GM23248 (cell line): ENCODE measurements at places on chromosomes 16 and 17.

GRCh38 chr16:83010776-83011720 lies 384.3 kb downstream of the CDH13 start:
- no peak for DNase-seq

DNA sequence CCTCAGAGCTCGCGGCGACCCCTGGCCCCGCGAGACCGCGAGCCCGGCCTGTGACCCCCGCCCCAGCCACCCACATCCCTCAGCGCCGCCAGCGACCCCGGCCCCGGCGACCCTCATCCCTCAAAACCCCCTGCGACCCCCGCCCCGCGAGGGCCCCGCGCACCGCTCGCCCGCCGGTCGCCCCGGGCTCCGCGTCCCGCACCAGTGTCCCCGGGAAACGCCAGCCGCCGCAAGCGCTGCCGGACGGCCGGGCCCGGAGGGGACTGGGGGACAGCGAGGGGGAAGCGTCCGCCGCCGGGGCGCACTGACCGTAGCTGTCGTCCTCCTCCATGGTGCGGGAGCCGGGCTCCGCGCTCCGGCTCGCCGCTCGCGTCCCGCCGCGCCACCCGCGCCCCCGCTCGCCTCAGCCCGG lies at the start of gene CYTH1:
CYTH1 (minus strand) TSS at position 381 of the 412 bp plus-strand sequence; CDS start at position 331, 50 bp downstream.
- DNase-seq, result no peak

DNA sequence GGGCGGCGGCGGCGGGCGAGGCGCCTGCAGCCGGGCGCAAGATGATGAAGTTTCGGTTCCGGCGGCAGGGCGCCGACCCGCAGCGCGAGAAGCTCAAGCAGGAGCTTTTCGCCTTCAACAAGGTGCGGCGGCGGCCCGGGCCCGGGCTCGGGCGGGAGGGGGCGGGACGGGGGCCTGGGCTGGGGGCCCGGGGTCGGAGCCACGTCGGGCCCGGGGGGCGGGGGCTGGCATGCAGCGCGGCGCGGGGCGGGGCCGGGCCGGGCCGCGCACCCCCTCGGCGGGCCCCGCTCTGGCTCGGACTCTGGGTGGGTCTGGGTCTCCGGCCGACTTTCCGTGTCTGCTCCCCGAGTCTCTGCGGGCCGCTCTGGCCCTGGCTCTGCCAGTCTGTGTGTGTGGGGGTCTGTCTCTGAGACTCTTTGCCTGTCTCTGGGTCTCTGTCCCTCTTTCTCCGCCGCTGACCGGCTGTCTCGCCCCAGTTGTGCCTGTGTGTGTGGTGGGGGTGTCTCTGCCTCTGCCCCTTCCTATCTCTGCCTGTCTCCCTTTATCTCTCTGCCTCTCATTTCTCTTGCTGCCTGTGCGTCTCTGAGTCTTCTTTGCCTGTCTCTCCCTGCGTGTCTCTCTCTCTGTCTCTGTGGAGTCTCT lies 328 bp downstream of the LLGL1 start:
- DNase-seq, result no peak

- DNase-seq, result no peak
Observed at GRCh38 chr17:3641717-3642486, 5.3 kb downstream of the CTNS start.

GRCh38 chr17:82602986-82603710 lies 45.1 kb downstream of the WDR45B start:
- no peak for DNase-seq

- DNase-seq, result peak; percentile 73
Observed at GRCh38 chr17:49703557-49704277, 4.0 kb downstream of the SLC35B1 start.

- peak; percentile 53 for DNase-seq
Observed at GRCh38 chr17:48611681-48612455, 1.1 kb upstream of the HOXB7 start.

GRCh38 chr17:49994085-49995054 lies 654 bp downstream of the DLX3 start:
- peak; percentile 33 for DNase-seq

DNA sequence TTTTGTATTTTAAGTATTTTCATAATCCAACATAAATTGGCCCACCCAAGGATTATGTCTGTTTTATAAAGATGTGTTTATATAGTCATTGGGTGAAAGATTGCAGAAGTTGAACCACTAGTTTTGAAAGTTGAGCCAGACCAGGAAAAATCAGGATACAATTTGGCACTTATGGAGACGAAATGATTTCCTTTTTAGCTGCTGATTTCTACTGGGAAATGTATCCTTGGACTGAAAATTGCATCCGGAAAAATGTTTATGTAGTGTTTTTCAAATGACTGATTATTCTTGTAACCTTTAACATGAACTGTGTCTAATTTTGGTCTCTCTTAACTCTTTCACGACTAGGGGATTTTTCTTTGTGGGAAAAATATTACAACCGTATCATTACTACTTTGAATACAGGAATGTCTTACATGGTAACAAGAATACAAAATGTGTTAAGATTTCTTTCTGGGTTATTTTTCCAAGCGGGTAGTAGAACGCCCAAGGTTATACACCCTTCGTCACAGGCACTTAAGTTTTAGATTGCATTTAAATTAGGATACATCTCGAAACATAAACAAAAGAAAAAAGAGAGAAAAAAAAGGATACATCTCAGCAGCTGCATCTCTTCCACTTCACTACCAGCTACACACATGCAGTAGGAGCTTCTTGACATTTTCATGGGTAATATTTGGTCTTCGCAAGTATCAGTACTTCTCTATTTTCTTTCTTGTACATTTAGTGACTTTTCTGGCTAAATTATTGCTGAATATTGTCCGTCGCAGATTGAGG lies 273.0 kb upstream of the TBX2 start:
- no peak for DNase-seq

DNA sequence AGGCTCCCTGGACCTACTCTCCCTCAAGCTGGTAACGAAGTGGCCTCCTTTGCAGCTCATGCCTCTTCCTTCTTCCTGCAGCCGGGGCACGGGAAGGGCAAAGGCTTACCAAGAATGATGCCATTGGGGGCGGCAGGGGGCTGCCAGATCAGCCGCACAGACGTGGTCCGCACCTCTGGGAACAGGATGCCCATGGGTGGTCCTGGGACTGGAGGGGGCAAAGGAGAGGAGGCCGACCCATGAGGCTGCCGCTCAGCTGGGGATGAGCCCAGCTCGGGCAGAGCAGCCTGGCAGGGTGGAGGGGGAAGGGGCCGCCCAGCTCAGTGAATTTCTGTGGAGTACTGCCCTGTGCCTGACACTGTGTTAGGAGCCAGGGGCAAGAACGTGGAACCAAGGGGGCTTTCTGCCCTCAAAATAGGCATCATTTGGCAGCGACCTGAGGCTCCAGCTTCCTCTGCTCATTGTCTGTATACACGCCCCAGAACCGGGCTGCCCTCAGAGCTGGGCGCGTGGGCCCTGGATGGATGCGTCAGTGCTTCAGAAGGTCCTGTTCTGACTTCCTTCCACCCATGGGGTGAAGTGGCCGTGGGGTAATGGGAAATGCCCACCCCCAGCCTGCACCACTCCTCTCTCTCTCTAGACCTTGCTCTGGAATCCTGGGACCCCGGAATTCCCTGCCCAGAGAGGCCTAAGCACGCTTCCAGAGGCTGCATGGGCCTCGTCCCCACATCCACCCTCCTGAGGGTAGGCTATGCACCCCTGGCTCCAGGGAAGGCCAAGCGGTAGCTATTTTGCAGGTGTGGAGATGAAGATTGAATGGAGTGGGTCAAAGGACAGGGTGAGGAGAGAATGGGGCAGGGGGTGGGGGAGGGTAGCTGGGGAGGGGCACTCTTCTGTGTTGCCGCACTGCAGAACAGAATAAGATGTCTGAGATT lies 79.8 kb upstream of the CDC42EP4 start:
- DNase-seq, result no peak

DNA sequence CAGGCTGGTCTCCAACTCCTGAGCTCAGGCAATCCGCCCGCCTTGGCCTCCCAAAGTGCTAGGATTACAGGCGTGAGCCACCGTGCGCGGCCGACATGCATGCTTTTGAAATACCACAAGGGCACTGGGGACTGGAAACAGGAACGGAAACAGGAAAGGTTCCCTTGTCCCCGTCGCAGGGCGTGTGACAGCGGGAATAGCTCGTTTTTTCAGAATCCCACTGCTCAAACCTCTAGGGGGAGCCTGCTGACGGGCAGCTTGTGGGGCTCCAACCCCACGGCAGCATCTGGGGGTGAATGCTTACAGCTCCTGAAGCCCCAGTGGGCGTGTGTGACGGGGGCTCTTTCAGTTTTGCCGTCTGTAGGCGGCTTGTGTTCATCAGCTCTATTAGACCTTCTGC lies 18.8 kb upstream of the ASGR2 start:
- peak; percentile 24 for DNase-seq

GRCh38 chr17:32267690-32268205 lies 2.1 kb downstream of the RHBDL3 start:
- no peak for DNase-seq

DNA sequence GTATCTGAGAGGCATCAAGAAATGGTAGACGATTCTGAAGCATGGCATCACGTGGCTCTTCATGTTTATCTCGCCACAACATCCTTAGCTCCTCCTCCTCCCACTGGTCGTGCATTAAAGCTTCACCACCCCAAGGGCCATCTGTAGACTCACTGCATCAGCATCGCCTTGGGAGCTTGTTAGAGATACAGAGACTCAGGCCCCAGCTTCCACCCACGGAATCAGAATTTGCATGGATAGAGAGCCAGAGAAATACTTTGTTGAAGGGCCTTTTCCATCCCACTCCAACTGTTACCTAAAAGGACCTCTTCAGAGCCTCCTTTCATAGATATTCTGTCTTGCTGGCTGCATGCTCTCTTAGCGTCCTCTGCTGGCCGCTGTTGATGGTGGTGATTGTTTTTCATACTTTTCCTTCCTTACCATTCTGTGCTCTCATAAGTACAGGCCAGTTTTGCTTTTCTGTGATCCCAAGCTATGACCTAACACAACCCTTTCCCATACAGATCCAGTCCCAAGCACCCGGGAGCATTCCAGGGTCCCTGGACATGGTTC lies 1049.4 kb upstream of the EEF2KMT start:
- DNase-seq, result no peak

DNA sequence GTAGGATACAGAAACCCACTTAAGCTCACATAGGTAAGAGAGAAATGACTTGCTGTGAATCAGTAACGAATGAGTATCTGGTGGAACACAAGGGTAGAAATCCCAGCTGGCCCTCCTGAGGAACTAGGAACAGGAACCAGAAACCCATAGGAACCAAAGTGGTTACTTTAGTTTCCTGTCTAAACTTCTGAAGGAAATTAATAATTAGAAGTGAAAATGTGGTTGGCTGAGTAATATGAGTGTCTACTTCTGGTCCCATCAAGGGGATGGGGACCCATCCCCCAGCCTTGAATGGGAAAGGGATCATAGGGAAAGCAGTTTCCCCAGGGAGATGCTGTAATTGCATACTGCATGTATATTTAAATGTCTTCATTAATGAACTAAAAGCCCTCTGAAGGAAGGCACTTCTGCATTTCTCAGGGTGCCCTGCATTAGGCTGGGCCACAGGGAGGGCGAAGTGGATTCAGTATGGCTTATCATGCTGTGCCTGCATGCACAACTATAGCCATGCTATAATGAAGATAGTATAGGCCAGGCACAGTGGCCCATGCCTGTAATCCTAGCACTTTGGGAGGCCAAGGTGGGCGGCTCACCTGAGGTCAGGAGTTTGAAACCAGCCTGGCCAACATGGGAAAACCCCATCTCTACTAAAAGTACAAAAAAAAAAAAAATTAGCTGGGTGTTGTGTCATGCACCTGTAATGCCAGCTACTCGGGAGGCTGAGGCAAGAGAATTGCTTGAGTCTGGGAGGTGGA lies 45.6 kb downstream of the CYB5B start:
- DNase-seq, result no peak

DNA sequence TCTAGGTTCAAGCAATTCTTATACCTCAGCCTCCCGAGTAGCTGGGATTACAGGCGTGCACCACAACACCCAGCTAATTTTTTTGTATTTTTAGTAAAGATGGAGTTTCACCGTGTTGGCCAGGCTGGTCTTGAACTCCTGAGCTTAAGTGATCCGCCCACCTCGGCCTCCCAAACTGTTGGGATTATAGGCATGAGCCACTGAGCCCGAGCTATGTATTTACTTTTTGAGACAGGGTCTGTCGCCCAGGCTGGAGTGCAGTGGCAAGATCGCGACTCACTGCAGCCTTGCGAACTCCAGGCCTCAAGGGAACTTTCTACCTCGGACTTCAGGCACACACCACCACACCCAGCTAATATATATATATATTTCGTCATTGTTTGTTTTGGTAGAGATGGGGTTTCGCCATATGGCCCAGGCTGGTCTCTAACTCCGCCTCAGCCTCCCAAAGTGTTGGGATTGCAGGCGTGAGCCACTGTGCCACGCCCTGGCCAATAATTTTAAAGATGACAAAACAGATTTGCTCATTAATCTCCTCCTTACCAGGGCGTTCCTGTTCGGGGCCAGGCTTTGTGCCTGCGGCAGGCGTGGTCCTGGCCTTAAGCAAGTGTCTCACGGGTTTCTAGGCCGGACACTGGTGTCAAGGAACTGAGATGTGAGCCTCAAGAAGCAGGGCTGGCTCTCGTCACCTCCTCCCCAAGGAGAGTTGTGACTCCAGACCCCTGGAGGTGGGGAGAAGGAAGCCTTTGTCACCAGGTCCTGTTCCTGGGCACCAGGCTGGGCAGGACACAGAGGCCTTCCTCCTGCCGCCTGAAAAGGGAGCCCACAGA lies 4.3 kb upstream of the NPW start:
- DNase-seq, result no peak

GRCh38 chr16:28001184-28001583 lies 62.3 kb downstream of the GSG1L start:
- DNase-seq, result no peak

DNA sequence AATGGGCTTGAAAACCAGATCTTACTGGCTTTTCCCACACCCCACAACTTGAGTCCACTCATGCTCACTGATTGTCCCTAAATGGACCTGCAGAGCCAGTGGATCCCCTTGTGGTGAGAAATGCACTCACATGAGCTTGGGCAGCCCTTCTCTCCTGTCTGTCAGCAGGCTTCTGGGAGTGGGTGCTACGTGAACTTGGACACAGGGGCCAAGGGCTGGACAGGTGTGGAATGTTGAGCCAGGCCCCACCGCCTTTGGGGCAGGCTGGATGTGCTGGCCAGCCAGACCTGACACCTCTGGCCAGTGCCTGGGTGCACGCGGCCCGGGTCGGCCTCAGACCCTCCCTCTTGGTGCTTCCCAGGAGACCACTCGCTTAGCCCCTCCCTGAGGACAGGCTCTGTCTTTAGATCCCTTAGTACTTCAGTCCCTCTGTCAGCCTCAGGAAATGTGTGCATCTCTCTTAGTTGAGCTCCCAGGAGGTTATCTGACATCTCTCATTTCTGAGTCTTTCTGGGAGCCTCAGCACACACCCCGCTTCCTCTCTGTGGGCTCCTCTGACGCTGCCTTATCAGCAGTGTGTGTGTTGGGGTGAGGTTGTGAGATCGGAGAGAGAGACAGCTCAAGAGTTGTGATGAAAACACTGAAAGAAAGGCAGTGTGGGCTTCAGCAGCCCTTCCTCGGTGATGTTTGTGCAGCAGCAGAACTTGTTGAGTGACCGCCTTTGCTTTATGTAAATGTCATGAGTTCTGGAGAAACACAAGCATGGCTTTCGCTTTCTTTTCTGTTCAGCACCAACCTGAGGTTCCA lies 117.0 kb downstream of the RAB11FIP4 start:
- peak; percentile 29 for DNase-seq

DNA sequence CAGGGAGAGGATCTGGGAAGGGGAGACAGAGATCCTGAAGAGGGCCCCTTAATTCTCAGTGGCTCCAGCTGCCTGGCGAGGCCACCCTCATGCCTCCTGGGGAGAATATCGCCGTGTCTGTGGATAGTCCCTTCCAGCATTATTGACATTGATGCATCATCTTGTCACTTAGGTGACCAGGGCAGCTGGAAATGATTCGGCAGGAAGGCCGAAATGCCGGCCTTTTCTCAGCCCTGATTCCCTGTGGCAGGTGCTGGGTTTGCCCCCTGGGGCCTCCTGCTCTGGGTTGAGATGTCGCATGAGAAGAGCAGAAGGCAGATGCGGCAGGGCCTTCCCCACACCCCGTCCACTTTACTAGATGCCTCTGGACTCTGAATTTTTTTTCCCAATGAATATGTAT lies 89.5 kb downstream of the RAP1GAP2 start:
- no peak for DNase-seq
